ENCODE measurements at places on chromosomes 3 and 15.

GRCh38 chr3:111978583-111979433 lies at the start of gene ABHD10:
Gene ABHD10, plus strand, starts transcription at chr3:111979026. Its CDS starts 36 bp downstream, at chr3:111979062.
- DNase-seq, result peak; percentile 98

- no peak for DNase-seq
These were observed 65.3 kb upstream of the SLCO2A1 start for GRCh38 chr3:134095005-134095404.

GRCh38 chr3:51708216-51708845 lies 1.5 kb downstream of the GRM2 start:
- DNase-seq, result no peak

DNA sequence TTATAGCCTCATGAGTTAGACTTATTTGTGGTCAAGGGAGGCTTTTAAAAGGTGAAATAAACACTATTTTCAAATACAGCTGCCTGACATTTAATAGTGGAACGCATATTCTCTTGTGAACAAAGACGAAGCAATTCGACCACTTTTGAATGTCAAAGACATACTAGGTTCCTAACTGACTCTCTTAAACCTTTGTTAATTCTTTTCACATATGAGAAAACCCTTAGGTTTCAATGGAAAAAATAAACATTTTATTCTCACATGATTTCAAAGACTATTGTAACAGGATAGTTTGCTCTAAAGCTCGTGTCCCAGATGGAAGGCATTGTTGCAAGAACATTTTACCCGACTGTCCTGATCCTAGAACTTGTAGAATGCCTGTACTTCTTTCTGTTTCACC lies 74.8 kb upstream of the BOC start:
- no peak for DNase-seq

DNA sequence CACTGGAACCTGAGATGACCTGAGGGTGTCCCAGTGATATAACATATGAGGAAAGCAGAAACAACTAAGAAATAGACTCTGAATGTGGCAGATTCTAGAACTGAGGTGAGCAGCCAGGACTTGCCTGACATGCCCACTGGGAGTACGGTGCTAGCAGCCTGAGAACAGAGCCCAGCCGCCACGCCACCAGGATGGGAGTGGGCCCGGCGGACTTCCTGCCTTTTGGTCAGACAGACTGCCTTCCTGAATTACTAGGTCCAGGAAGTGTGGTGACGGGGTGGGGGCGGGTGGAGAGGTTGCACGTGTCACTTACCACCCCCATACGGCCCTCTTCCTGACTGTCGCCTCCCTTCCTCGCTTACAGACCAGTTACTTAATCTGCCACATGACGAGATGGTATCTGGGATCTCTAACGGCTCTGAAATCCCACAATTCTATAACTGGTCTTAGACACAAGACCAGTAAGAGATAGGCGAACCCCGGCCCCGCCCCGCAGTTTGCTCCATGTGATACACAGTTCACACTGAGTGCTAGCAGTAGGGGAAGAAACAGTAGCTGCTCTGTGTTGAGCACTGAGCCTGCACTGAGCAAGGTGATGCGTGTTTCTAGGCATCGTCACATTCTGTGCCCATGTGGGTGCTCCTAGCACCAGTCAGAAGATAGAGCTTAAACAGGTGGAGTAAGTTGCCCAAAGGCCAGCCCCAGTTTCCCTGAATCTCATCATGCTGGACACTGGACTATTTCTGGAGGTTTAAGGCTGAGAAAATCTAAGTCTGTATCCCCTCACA lies 95.7 kb downstream of the CPN2 start:
- peak; percentile 97 for DNase-seq

DNA sequence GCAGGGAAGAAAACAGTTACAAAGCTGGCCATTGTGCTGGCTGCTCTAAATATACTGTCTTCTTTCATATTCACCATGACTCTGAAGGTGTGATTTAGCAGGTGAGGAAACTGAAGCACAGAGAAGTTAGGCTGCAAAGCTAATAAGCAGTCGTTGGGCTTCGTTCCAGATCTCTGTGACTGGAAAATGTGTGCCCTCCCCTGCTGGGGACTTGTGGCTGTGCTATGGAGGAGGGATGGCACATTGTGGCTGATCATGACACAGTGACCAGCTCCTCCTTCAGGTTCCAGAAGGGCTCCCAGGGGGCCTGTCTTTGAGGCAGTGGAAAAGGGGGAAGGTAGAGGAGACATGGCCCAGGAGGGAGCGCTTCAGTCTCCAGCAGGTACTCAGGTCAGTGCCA lies 19.2 kb downstream of the PXK start:
- DNase-seq, result no peak

GRCh38 chr3:29827756-29828155 lies 546.9 kb downstream of the RBMS3 start:
- DNase-seq, result no peak

DNA sequence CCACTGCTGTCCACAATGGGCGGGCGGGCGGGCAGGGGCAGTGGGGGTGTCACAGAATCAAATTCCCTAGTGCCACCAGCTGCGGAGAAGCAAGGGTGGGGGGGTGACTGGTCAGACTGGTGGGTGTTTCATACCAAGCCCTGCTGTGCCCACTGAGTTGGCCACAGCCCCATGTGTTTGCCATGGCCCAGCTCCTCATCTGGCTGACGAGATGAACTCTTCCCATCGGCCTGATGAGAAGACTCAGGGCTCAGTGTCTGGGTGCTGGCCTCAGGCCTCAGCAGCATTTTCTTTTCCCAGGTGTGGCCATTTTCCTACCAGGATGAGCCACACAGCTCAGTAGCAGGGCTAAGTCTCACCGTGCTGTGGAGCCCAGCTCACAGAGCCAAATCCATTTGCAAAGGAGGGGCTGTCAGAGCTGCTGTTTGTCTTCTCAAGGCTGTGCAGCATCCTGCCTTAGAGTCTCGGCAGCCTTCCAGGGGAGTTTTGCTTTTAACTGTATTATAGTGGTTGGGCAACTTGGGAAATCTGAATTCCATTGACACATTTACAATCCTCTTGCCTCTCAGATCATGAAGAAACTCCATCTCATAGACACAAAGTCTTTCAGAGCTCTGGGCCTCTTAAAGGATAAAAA lies 176.8 kb downstream of the ABHD5 start:
- DNase-seq, result no peak
